ENCODE measurements at places on chromosomes 13 and 19. TPM values are rescaled to one million over a fixed set of nuclear protein-coding genes. Genes with fewer than 3 reads are reported as not detected.
A peak's percentile ranks its signal among the peaks of the same experiment; 100 is the strongest.

GRCh38 chr19:18438331-18439024, 545 bp upstream of the ISYNA1 start:
- DNase-seq = peak; percentile 77

DNA sequence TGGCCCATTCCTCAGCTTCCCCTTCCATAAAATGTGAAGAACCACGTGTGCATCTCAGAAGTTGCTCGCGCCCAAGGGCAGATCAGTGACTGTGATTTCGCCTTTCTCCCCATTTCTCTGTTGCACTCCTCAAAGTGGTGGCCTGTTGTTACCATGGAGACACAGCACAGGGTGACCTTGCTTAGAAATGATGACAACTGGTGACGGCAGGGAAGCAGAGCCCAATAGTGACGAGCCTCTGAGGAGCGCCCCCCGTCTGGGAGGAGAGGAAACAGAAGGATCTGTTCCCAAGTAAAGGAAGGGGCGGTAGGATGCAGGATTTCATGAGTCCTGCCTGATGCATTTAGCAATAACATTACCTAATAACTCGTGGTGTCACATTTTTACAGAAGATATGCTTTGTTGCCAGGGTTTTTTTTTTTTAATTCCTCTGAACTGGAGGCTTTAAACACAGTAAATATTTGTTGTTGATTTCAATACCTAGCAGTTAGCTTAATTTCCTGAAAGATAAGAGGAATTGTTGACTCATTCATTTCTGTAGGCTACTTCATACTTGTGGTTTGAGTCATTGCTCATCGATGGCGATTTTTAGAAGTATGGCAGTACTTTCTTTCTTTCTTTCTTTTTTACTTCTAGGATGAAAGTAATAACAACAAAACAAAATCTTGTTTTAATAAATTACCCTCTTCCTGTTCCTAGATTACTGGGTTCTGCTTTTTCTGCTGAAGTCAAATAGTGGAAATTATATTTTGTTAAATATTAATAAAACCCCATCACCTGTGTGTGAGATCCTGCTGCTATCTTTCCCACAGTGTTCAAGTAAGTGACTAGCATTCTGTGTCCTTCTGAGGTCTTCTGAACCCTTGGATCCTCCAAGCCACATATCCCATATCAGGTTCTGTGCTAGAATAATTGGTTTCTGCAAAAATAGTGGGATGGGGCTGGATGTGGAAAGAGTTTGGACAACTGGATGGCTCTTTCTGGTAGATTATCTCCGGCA, 36.0 kb downstream of the MBNL2 start:
- DNase-seq = peak; percentile 71

The HIF3A gene
- 0.25 TPM for total RNA-seq

- DNase-seq = peak; percentile 54
These were observed 911 bp downstream of the ENOX1 start for GRCh38 chr13:43785650-43786471.

- no peak for DNase-seq
These were observed 21.5 kb downstream of the COL4A2 start for GRCh38 chr13:110328573-110328972.

DNA sequence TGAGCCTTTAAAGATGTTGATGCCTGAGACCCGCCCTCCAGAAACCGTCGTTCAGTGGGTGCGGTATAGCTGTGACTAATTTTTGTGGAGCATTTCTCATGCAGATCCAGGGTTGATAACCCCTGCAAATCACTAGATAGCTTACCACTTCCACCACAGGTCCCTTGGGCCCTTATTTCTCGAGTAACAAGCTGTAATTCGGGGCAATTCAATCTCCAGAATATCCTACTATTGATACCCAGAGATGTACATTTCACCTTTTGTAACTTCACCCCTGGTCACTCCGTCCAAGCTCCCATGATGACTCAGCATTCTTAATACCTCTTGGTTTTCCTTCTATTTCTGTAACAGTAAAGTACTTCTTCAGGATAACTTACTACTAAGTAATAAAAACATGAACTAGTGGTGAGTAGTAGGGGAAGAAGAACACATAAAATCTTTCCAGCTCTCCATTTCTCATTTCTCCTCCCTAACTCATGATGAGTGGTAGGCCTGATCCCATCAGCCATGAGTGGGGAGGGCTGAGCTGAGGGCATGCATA, 71.9 kb upstream of the UBL3 start:
- DNase-seq = peak; percentile 34

The PSPC1 gene
- 34.9 TPM for total RNA-seq

- DNase-seq = no peak
These were observed 39.0 kb upstream of the WASF3 start for GRCh38 chr13:26518451-26518959.

DNA sequence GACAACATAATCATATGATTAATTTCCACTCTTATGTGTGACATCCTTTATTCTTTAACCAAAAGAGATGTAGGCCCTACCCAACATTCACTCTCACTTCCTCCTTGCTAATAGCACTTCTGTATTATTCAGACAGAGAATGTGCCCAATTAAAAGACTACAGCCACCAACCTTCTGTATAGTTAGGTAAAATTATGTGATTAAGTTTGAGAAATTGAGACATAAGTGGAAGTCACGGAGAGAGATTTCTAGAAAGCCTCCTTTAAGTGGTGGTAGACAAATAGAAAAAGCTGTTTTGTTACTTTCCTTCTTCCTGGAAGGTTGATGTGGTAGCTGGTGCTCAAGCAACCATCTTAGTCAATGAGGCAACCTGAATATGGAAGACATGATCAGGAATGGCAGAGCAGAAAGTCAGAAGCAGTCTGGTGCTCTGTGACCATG, 14.8 kb downstream of the EPSTI1 start:
- no peak for DNase-seq

GRCh38 chr19:40801426-40802299, 2.7 kb downstream of the EGLN2 start:
- DNase-seq = no peak

DNA sequence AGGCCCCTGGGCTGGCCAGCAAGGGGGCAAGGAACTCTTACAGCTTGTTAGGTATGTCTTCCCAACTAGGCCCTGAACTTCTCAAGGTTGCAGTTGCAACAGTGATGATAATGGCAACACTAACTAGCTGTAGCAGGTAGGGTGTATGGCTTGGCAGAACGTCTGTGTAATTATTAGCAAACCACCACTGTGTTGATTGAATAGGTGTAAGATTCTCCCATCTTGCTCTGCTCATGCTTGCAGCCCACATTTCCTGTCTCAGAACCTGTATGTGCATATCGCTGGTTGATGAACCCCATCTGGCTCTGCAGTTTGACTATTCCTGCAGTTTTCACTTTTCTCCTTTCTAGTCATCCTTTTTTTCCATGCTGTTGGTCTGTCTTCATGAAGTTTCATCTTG, 178.8 kb downstream of the KATNAL1 start:
- no peak for DNase-seq

The SPACA4 gene
- not detected for total RNA-seq

The CADM4 gene
- 68.3 TPM for total RNA-seq

The PROZ gene
- total RNA-seq = not detected

GRCh38 chr13:44803390-44803789, 185.9 kb downstream of the NUFIP1 start:
- no peak for DNase-seq

DNA sequence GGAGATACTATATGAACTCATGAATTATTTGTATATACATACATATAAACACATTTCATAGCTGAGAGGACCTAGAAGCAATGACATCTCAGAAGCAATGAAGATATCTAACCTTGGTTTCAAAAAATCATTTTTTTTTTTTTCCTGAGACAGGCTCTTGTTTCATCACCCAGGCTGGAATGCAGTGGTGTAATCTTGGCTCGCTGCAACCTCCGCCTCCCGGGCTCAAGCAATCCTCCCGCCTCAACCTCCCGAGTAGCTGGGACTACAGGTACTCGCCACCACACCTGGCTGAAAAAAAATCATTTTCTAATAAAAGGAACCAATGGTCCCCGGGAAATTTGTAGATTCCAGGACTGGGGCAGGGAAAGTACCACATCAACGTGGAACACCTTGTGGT, 4.0 kb downstream of the ZNF565 start:
- DNase-seq = no peak

- DNase-seq = no peak
These were observed 17.6 kb downstream of the DCAF15 start for GRCh38 chr19:13969897-13970296.

DNA sequence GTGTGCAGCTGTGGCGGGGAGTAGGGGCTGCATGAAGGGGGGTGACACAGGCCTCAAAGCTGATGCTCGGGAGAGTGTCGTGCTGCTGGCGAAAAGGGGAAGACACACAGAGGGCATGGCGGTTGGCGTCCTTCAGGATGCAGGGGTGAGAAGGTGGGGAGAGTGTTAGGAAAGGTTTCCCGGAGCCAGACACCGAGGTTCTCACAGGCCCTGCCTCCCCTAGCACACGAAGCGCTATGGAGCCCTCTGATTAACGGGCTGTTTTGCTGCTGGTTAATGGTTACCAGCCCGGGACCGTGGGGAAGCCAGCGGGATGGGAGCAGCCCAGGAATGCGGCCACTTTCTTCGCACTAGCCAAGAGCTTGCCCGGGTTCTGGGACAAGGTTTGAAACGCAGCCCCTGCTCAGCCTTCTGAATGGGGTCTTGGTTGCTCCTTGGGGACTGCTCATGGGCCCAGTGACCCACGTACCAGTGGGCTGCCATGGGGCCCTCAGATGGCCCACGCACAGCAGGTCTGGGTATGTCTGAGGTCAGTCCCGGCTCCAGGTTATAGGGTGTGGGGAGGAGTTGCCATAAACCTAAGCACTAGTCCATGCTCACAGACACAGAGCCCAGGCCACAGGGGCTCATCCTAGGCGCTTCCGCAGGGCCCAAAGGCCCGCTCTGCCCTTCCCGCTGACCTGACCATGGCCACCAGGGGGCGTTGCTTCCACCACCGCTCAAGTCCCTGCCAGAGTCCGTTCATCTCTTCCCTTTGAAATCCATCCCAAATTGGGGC, 31.3 kb upstream of the ISYNA1 start:
- DNase-seq = no peak

DNA sequence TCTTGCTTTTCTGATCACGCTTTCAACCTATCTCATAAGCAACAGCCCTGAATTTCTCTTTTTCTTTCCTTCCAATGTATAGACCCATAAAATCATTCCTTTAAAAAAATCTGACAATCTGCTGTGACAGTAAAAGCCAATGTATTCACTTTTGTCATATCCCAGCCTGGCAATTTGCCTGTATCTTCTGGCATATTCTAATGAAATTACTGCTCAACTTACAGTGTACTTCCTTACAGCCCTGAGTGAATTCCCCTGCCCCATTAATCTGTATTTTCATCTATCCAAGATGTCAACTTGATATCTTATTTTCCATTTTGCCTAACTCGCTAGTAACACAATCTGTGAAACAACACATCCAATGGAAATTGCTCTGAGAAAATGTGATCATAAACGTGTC, 18.0 kb upstream of the SERP2 start:
- DNase-seq = no peak

DNA sequence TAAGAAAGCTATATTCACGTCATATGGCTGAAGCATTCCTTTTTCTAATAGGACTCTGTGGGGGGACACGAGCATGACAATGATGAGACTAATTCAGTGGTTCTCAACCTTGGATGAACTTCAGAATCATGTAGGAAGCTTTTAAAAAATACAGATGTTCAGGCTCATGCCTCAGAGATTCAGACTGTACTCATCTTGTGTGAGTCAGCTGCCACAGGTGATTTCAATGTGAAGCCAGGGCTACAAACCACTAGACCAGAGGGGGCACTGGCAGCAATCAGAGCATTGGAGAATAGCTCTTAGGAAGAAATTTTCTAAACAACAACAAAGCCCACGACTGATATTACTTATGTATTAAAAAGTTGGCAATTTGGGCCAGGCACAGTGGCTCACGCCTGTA, 91.7 kb downstream of the SERP2 start:
- no peak for DNase-seq

GRCh38 chr19:42284591-42285341, 15.7 kb downstream of the CIC start:
- no peak for DNase-seq

The LIN37 gene
- 17.0 TPM for total RNA-seq

The ZNF556 gene
- total RNA-seq = not detected

GRCh38 chr13:31015199-31015598, 82.7 kb downstream of the TEX26 start:
- no peak for DNase-seq

GRCh38 chr13:61670384-61671161, 254.9 kb upstream of the PCDH20 start:
- DNase-seq = no peak

GRCh38 chr19:1626417-1627010, 21.3 kb upstream of the UQCR11 start:
- DNase-seq = no peak

The ARHGEF18 gene
- 58.2 TPM for total RNA-seq

The ZNF534 gene
- not detected for total RNA-seq

DNA sequence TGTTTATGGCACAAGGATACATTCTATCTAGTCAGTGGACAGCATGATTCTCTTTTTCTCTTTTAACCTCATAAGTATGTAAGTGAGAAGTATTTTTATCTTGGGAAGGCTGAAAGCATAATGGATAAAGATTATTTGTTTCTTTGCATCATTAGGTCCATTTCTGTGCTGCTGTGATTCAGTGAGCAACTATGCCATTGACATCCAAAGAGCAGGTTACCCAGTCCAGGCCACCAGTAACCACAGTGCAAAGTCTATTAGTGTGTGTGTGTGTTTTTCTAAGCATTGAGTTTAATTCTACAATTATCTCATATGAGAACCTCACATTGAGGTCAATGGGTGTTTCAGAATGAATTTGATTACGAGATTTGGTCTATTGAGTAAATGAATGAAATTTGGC, 158.8 kb upstream of the DACH1 start:
- DNase-seq = no peak

The C19orf73 gene
- 1.5 TPM for total RNA-seq

The CDC42EP5 gene
- total RNA-seq = 25.1 TPM

GRCh38 chr13:48258430-48258829, 25.4 kb downstream of the ITM2B start:
- DNase-seq = no peak

GRCh38 chr19:17091758-17092333, 16.3 kb downstream of the MYO9B start:
- DNase-seq = no peak

The GDF15 gene
- 17.2 TPM for total RNA-seq

The GPR12 gene
- total RNA-seq = not detected

DNA sequence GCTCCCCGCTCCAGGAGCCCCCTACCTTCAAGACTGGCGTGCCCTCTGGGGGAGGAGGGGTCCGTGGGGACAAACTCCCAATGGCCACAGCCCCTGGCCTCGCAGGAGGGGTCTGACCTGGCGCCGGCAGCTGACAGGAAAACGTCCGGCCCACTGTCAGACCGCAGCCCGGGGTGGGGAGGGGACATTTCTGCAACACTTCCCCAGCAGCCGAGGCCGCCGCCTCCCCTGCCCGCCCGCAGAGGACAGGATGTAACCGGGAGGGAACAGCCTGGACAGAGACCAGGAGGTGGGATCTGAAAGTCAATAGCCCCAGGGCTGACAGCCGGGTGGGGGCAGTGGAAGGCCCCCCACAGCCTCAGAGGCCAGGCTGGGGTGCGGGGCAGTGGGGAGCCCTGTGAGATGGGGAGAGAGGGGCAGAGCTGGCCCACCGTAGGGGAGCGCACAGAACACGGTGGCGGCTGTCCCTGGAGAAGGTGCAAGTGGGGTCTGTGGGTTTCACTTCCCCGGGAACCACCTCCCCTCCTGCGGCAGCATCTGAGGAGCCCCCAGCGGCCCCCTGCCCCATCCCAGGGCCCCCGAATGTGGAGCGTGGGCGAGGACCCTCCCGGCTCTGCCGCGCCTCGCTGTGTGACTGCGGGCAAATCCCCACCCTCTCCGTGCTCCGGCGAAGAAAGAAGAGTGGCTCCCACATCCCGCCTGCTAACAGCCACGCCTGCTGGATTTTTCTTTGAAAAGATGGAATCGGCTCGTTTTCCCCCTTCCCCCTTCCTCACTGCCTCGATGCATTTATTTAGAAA, at the start of gene PEAK3:
Gene PEAK3, minus strand, starts transcription at position 114 of the 800 bp plus-strand sequence. CDS start 1,244 bp downstream, outside the sequence.
- no peak for DNase-seq

The ZNF805 gene
- 19.8 TPM for total RNA-seq
